ENCODE measurements at places on chromosomes 5 and 9.

GRCh38 chr5:6611334-6612256, 21.2 kb downstream of the NSUN2 start:
- DNase-seq: no peak

GRCh38 chr5:139675825-139676224, 27.7 kb downstream of the CXXC5 start:
- DNase-seq: no peak

- DNase-seq: no peak
These were observed 82.4 kb downstream of the FREM1 start for GRCh38 chr9:14827805-14828204.

- DNase-seq: peak; percentile 30
These were observed 258.3 kb downstream of the CWC27 start for GRCh38 chr5:65026816-65027548.

DNA sequence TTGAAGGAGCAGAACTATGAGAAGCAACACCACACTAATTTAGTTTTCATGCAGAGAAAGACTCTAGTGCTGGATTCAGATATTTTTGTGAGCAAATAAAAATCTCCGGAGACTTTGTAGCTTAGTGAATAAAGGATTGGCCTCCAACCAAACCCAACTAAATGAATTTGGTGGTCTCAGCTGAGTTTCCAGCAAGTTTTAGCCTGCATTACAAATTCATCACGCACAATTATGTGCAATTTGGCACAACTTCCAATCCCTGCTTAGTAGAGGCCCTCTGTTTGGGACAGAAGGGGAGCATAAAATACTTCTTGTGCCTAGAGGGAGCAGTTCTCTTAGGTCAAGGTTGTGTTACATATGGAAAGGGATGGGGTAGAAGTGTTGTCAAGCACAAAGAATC, 112.3 kb upstream of the ADAMTSL1 start:
- DNase-seq: no peak

GRCh38 chr5:180343110-180343830, 9.9 kb downstream of the GFPT2 start:
- no peak for DNase-seq

DNA sequence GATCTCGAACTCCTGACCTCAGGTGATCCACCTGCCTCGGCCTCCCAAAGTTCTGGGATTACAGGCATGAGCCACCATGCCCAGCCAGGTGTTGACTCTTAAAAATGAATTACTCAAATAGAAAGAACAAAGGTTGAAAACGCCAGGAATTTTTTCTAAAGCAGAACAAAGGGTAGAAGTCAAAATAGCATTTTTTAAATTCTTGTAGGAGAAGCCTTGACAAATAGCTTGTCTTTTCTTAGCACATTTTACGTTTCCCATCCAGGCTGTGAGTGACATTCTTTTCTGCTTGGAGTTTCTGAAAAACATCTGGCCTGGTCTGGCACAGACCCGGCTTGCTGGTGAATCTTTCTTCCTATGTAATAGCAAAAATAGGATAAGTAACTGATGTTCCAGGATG, 169.4 kb upstream of the ZNF462 start:
- no peak for DNase-seq

DNA sequence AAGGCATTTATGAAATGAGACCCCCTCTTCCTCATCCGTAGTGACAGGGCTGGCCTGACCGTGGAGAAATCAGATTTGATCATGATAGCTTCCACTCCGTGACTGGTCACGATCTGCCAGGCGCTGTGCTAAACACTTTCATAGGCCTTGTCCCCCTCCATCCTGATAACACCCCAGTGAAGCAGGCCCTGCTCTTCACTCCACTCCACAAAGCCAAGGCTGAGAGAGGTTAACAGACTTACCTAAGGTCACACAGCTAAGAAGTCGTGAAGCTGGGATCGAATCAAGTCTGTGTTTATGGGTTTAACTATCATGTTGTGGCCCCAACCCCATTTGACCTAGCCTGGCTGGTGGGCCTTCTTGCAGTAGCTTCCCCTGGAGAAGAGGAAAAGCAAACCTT, 53.3 kb upstream of the IL17B start:
- DNase-seq: no peak

GRCh38 chr5:158513490-158514318, 586.0 kb downstream of the EBF1 start:
- no peak for DNase-seq

DNA sequence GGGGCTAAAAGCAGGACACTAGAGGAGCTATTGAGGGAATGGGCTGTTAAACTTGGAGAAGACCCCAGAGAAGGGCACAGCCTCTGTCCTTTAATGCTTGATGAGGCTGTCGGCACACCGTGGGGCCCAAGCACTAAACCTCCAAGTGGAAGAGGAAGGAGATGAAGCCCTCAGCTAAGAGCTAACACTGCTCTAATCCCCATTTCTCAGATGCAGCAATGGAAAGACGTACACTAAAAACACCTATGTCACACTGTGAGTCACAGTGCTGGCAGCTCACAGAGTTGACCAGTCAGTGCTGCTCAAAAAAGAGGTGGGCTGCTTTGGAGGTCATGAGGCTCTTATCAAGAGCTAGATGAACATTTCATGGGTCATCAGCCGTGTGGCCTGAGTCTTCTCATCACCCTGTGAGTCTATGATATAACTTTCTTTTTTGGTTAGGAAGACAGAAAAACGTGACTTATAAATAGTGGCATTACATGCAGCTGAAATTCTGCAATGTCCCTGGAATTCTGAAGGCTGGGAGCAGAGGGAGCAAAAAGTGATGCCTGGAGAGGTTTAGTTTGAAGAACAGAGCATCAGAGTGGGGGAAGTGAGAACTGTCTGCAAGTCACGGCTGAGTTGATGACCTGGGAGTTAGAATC, 21.5 kb downstream of the TNFSF8 start:
- DNase-seq: no peak

- DNase-seq: no peak
These were observed 57.9 kb upstream of the RICTOR start for GRCh38 chr5:39132128-39132447.

DNA sequence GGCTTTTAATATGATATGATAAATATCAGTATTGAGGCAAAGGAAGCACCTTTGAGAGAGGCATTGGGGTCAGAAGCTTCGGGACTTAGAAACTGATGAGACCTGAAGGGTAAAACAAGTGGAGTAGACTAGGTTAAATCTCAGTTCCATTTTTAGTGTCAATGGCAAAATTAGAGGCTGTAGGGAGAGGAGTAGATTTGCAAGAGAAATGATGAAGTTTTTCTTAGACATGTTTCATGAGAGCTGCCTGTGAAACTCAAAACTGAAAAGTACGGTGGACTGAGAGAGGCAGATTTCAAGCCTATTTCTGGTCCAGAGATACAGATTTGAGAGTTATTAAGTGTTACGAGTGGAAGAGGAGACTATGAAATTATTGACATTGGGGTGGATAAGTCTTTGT, 278.5 kb downstream of the TAF11L14 start:
- no peak for DNase-seq

DNA sequence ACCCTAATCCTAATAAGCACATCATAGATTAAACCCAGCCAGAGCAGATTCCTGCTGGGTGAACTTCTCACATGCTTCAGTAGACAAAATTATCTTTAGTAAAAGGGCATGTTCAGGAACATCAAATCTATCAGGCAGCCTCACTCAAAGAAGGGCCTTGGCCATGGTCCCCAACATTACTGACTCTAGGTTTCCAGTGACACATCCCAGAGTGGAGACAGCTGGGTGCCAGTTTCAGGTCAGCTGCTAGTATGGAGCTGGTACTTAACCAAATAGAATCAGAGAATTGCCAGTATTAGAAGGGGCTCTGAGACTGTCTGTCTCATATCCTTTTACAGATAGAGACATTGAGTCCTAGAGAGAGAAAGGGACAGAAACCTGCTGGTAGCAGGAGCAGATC, 44.1 kb upstream of the GALNT10 start:
- no peak for DNase-seq

DNA sequence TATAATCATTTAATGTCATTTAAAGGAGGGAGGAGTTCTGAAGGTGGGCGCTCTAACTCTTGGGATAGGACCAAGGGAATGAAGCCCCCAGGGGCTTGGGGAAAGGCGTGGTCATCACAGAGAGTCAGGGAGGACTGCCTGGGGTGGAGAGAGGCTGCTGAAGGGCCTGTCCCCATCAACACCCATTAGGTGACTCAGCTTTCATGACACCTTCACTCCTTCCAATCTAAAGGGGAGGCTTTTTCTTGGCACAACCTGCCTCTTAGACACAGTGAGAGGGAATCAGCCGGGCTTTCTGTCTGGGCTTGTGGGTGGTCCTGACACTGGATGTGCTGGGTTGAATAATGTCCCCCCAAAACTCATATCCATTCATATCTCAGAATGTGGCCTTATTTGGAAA, 31.4 kb upstream of the ANKRD33B start:
- no peak for DNase-seq

DNA sequence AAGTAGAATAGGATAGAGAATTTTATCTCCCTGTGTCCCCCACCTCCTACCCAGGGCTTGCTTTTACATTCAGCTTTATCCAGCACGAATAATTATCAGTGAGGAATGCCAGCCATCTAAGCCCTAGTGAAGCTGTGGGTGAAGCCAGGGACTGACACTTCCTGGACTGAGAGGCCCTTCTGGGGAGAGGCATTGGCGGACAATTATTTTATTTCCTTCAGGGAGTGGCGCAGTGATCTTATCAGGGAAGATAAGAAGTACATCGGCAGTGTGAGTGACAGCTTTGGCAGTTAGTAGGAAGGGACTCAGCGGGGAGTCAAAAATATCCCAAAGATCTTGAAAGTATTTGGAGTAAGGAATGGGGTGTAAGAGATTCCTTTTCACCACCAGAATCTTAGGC, 34.9 kb upstream of the RPS23 start:
- peak; percentile 4 for DNase-seq

- no peak for DNase-seq
These were observed 15.4 kb upstream of the SH3PXD2B start for GRCh38 chr5:172469697-172470096.

DNA sequence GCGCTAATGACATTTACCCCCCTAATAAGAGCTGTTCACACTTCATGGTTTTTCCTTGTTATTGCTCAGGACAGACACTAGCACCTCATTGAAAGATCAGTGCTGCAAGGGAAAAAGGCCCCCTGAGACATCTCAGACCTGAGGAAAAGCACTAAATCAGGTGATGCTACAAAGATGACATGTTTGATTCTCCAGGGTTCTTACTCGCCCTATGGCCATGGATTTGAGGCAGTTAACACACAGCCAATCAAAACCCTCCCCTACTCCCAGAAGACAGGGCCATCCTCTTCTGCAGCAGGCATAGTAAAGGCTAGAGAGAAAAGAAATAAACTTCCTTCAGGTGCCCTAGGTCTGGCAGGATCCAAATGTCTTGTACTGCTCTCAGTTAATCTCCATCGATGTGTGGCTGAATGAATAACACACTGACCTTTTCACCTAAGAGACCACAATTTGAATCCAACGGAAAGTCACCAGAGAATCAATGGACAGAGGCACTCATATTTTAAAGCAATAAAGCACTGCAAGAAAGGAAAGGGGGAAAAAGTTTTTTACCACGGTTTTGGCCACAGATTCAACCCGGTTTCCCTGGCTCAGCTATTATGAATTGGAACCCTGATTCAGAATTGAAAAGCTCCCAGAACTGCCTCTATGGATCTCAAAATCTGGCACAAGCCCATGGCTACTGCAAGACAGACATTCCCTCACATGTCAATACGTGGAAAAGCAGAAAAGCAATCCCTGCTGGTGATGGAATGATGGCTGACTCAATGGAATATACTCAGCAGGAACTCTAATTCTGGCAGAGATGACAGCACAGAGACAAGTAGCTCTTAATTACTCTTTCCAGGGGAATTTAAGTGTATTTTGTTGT, 329.5 kb downstream of the BNC2 start:
- DNase-seq: peak; percentile 45

- no peak for DNase-seq
These were observed 1.4 kb upstream of the CDKN2AIPNL start for GRCh38 chr5:134413046-134413445.

Measured in dermis blood vessel endothelial cell (primary cell).